Naive B cell (primary cell): ENCODE measurements at places on chromosomes 7 and 10. TPM values are rescaled to one million over a fixed set of nuclear protein-coding genes. Genes with fewer than 3 reads are reported as not detected.

PNLIPRP2 gene
- not detected for polyA plus RNA-seq

PRKAR1B gene
- polyA plus RNA-seq = 5.0 TPM

PTF1A gene
- not detected for polyA plus RNA-seq

TOMM7 gene
- polyA plus RNA-seq = 294 TPM

SLC16A9 gene
- polyA plus RNA-seq = 0.86 TPM

ZKSCAN1 gene
- polyA plus RNA-seq = 14.7 TPM

RAMP3 gene
- not detected for polyA plus RNA-seq

ANLN gene
- polyA plus RNA-seq = not detected

PIK3AP1 gene
- polyA plus RNA-seq = 247 TPM

DNA sequence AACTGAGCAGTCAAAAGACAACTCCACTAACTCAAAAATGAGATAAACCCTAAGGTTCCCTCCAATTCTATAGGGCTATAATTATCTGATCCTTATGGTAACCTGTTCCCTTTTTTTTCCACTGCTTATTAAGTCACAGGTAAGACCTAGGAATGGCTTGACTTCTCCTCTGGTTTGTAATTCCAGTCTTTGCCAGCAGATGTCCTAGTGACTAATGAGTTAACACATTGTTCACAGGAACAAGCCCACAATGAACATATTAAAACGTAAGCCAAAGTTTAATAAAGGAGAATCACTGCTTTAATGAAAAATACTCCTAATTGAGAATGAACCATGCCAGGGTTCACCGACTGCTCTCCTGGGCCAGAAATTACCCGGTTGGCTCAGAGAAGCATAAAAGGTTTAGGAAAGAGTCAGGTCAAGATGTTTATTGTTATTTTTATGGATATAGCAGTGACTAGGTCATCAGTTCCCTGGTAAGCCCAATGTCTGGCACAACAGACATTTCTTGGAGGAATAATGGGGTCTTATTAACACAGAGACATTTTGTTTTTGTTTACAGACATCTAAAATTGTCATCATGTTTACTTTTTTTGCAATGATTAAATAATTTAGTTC lies 120.1 kb downstream of the ELAPOR2 start:
- peak; percentile 25 for DNase-seq

DNA sequence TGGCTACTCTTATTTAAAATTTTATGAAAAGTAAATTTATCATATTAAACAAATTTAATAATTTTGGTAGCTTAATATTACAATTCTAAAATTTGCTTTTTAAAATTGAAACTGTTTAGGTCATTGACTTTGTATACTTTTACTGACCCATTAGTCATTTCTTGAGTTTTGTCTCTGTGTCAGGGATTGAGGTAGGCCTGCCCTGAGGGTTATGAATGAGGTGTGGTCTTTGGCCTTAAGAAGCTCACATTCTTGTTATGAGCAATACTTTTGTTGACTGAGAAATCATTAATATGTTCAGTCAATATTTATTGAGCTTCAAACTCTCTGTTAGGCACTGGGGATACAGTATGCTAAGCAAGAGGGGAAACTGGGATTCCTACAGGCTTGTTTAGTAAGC lies 47.0 kb upstream of the RPA3 start:
- no peak for DNase-seq

DNA sequence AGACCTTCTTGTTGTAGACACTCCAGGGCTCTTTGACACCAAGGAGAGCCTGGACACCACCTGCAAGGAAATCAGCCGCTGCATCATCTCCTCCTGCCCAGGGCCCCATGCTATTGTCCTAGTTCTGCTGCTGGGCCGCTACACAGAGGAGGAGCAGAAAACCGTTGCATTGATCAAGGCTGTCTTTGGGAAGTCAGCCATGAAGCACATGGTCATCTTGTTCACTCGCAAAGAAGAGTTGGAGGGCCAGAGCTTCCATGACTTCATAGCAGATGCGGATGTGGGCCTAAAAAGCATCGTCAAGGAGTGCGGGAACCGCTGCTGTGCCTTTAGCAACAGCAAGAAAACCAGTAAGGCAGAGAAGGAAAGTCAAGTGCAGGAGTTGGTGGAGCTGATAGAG lies 5.5 kb downstream of the GIMAP7 start:
- no peak for DNase-seq

DNA sequence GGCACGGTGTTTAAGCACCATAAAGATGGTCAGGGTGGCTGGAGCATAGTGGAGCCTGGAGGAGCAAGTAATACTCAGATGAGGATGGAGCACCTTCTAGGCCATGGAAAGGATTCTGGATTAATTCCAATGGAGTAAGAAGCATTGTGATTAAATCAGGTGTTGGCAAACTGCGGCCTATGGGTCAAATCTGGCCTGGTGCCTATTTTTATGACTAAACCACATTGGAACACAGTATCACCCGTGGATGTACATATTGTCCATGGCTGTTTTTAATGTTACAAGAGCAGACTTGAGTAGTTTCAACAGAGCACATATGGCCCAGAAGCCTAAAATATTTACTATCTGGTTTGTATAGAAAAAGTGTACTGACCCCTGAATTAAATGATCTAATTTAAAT lies 49.9 kb upstream of the TMEM248 start:
- no peak for DNase-seq

DNA sequence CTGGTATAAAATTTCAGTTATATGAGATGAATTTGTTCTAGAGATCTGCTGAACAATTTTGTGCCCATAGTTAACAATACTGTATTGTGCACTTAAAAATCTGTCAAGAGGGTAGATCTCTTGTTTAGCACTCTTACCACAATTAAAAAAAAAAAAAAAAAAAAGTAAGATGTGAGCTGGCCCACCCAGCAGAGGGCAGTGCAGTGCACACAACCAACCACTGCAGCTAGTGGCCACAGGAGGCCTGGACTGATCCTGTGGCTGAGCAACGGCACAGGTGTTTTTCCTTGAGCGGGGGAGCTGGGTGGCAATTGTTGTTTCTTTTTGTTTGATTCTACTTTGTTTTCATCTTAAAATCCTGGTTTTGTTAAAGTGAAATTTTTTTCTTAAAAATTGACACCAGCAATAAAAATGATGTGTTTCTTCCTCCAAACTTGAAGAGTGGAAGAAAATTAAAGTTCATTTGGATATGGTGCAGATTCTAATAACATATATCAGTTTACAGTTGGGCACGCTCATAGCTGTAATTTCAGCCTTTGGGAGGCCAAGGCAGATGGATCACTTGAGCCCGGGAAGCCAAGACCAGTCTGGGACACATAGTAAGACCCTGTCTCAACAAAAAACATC lies 171.1 kb upstream of the TBX20 start:
- peak; percentile 15 for DNase-seq

GRCh38 chr10:11691319-11691755 lies 50.8 kb upstream of the ECHDC3 start:
- DNase-seq = no peak

DNA sequence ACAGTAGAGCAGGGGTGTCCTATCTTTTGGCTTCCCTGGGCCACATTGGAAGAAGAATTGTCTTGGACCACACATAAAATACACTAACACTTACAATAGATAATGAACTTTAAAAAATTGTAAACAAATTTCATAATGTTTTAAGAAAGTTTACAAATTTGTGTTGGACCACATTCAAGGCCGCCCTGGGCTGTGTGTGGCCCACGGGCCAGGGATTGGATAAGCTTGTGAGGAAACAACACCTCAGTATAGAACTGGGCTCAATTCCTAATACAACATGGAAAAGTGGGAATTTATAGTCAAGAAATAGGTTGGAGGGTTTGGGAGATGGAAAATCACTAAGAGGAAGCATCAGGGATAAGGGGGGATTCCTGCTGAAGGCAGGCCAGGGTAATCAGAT lies 17.7 kb downstream of the ZNF277 start:
- no peak for DNase-seq

- DNase-seq = no peak
Observed at GRCh38 chr7:69880840-69881239, 282.6 kb downstream of the AUTS2 start.

- DNase-seq = no peak
Observed at GRCh38 chr7:15891151-15891881, 204.8 kb upstream of the MEOX2 start.

DNA sequence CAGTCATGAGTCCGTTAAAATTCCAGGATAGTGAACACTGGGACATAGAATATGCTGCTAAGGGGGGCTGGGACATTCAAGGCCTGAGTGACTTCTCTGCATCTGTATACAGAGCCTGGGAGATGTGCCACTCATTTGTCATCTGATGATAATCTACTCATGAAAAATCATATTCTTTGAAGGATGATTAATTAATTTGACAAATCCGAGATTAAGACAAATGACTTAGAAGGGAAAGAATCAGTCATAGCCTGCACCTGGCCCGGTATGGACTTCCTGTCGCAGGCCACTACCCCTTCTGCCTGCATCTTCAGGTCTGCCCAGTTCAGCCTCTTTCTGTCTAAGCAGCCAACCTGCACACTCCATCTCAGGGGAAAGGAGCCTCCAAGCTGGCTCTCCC lies 18.8 kb upstream of the FAM170B start:
- DNase-seq = no peak

DNA sequence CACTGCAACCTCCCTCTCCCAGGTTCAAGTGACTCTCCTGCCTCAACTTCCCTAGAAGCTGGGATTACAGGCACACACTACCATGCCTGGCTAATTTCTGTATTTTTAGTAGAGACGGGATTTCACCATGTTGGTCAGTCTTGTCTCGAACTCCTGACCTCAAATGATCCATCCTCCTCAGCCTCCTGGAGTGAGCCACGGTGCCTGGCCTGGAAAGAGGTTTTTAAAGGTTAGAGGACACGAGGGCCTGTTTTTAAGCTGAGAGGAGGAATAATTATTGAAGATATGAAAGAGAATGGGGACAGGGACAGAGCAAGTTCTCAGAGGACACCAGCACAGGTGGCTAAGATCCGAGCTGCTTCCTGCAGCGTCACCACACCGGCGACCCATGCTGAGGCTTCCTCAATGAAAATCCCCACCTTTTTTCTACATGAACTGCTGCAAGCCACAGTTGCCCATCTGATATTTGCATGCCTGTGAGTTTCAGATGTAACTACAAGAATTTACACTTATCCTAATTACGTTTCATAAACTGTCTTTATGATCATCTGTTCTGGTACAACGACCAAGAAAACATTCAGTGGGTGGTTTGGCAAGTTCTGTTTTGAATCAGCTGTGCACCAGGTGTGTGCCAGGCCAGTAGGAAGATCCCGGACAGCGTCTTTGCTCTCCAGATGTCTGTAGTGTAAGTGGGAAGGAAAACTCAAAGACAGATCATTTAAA lies 76.0 kb downstream of the HIP1 start:
- peak; percentile 75 for DNase-seq

DNA sequence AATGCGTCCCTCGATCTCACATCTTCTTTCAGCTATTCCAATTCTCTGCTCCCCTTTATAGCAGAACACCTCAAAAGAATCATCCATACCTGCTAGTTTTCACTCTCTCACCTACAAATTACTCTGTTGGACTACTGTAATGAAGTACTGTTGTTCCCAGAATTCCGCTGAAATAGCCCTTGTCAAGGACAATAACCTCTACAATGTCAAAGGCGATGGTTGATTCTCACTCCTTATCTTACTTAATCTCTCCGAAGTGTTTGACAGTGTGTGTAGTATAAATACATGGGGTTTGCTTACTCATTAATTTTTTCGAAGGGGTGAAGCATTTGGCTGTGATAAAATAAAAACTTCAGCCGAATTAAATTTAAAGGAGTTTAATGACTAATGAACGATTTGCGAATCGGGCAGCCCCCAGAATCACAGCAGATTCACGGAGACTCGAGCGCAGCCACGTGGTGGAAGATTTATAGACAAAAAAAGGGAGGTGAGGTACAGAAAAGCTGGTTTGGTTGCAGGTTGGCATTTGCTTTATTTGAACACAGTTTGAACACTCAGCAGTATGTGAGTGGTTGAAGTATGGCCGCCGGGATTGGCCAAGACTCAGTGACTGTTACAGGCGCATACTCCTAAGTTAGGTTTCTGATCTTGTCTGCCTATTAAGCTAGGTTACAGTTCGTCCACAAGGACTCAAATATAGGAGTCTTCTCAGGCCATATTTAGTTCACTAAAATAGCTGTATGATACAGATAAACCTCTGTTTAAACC lies 29.8 kb downstream of the SYPL1 start:
- no peak for DNase-seq

DNA sequence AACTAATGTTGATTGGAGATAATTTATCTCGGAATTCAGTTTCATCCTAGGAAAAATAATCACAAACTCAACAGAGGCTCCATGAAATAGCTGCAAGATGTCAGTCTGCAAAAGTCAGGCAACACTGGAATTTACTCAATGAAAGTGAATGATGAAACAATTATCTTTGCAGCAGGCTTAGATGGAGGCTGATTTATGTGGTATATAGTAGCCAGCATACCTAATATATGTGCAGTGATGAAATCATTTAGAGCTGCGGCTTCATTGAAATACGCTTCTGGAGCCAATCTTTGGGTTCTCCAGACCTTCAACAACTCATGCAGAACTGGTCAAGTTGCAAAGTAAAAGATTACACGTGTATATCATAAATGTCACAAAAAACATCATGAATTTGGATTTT lies 113.3 kb downstream of the ITGA8 start:
- no peak for DNase-seq

DNA sequence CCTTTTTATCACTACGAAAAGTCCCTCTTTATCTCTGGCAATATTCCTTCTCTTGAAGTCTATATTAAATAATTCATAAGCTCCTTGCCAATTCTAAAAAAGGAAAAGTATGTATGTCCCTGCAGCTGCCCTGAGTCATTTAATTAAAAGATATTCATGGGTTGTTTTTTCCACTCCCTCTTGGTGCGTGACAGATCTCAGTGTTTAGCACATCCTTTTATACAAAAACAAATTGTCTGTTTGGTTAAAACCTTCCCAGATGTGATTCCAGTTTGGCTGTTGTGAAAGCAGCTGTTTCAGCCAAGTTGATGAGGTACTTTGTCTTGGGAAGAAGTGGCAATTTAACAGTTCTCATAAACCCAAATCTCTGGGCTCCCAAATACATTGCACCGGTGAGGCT lies 33.8 kb upstream of the PRLHR start:
- no peak for DNase-seq

DNA sequence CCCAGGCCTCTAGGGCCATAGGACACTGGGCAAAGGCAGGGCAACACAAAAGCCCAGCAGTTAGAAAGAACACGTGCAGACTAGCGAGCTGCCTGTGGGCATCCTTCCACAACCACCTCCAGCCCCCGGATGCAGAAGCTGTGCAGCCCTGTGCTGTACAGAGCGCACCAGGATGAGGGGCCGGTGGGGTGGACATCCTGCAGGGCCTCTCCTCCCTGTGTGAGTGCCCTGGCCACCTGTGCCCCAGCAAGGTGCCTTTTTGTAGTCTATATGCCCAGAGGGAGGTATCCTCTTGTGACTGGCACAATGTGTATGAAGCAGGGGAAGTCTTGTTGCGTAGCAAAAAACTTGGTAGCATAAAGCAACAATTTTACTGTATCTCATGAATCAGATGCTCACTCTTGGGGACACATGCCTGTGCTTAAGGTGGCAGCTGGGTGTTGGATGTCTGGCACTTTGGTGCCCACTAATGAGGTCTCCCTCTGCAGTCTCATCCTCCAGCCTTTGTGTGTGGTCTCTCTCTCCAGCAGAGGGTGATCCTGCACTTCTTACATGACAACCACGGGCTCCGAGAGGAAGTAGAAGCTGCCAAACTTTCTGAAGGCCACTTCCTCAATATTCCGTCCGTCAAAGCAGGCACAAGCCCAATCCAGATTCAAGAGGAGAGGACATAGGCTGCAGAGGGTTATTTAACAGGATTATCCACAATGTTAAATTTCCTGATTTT lies 8.7 kb downstream of the NCAPG2 start:
- DNase-seq = peak; percentile 43

- no peak for DNase-seq
Observed at GRCh38 chr10:68046642-68047041, 28.4 kb downstream of the HERC4 start.

GRCh38 chr7:98116656-98117461 lies 10.2 kb downstream of the LMTK2 start:
- DNase-seq = no peak

GRCh38 chr7:38465956-38466355 lies 165.2 kb downstream of the AMPH start:
- DNase-seq = no peak
